ENCODE measurements at places on chromosomes 2 and 18.

DNA sequence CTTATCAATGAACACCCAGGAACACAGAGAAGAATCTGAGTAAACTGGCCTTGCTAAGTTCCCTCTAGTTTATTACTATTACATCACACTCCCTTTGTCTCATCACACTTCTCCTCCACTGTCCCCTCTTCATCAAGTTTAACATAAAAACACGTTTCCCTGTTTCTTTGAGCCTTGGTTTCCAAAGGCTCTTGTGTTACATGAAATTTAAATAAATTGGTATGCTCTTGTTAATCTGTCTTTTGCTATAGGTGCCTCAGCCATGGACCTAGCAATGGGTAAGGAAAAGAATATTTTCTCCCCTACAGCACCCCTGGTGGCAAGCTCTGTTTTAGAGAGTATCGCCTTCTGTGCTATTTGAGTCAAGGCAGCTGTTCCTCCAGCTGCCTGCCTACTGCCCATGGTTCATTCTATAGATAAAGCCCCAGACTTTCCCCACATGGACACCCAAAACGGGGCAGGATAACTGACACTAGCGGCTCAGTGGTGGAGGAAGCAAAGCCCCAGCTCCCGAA, 31.8 kb downstream of the TGIF1 start:
- DNase-seq, result peak; percentile 27

GRCh38 chr2:60377825-60378224, 175.6 kb downstream of the BCL11A start:
- no peak for DNase-seq

DNA sequence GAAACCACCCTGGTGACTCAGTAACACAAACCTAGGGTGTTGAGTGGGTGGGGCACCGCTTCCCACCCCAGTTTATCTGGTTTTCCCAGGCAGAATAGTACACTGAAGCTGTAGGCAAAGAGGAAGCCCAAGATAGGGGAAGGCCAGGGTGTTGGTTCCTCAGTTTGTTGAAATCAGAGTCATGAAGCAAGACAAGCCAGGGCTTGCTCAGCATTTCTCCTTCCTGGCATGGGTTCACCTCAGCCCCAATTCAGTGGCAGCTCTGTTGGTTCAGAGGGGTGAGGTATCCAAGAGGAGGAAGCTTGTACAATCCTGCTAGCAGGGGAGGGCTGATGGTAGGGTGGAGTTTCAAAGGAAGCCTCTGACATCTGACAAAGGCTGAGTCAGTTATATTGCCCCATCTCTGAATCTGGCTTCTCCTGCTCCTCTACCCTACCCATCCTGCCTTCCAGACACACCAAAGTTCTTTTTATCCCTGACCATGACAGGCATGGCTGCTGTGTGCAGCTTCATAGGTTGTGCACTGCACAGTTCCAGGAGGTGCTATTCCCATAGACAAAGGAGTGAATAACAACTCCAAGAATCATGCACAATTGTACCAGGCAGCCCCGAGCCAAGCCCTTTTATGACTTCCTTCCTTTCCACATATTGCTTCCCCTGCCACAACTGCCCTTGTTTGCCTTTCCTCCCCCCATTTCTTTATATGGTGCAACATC, 24.9 kb upstream of the RAB10 start:
- peak; percentile 36 for DNase-seq

DNA sequence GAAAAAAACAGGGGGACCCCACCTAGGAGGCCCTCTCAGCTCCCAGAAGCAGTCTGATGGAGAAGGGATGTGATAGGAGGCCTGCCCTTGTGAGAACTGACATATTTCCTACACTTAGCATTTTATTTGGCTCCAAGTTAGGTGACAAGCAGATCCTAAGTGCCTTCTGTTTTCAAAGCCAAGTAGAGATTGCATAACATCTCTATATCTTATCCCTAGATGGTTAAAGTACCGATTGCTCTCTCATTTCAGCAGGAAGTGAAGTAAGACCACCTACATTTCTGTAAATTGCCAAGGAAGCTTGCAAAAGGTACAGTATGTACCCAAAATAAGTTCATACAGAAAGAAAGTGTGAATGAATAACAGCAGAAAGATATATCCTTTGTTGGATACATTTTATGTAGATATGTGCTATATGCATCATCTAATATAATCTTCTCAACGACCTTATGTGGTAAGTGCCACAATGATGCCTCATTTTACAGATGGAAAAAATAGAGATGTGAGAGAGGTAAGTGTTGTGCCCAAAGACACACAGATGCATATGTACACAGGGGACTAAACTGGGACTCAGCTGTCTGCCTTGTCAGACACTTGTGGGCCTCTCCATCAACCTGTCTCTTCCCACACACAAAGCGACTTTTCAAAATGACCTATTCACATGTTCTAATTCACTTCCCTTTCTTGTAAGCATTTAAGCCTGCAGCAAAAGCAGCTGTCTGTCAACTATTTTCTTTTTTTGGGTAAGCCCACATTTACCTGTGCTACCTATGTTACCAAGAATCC, 38.9 kb downstream of the DHRS9 start:
- no peak for DNase-seq

DNA sequence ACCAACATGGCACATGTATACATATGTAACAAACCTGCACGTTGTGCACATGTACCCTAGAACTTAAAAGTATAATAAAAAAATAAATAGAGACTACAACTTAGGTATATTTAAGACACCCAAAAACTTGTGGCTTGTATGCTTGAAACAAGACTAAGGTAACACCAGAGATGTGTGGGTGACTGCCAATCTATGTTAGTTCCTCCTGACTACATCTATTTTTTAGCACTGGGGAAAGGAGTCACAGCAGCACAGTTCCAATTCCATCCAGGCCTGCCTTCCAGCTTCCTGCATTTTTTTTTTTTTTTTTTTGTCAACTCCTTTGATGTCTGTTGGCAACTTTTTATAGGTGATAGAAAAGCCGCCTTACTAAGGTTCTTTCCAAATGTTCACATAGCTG, 18.2 kb downstream of the C2orf69 start:
- DNase-seq, result no peak

- DNase-seq, result no peak
Observed at GRCh38 chr18:79588636-79589481, 90.7 kb upstream of the CTDP1 start.

DNA sequence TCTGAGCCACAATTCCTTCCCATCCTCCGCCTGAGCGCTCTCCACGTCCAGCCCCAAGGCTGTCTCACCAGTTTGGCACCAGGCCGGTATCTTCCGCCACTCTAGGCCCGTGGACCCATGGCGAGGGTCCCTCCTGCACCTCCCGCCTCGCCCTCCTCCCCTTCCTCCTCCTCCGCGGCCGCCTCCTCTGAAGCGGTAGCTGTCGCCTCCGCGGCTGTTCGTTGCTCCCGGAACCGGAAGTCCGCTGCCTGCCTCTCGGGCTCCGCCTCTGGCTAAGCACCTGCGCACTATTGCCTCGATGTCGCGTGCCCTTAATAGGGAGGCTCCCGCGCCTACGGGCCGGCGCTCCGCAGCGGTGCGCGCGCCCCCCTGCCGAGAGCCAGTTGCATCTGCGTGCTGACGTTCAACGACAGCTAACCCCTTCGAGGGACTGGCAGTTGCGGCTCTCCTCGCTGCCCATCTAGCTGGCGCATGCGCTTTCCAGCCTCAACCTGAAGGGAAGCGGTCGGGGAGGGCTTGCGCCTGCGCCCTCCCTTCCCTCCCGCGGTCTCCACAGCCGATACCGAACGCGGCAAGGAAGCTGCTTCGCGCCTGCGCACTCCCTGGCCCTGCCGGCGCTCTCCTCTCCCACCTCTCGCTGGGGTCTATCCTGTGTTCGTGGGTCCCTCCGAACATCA, at the start of gene MBD1:
Gene MBD1 (minus strand): TSS at position 229 of the 677 bp plus-strand sequence. CDS start 1,531 bp downstream, outside the sequence.
- peak; percentile 98 for DNase-seq

DNA sequence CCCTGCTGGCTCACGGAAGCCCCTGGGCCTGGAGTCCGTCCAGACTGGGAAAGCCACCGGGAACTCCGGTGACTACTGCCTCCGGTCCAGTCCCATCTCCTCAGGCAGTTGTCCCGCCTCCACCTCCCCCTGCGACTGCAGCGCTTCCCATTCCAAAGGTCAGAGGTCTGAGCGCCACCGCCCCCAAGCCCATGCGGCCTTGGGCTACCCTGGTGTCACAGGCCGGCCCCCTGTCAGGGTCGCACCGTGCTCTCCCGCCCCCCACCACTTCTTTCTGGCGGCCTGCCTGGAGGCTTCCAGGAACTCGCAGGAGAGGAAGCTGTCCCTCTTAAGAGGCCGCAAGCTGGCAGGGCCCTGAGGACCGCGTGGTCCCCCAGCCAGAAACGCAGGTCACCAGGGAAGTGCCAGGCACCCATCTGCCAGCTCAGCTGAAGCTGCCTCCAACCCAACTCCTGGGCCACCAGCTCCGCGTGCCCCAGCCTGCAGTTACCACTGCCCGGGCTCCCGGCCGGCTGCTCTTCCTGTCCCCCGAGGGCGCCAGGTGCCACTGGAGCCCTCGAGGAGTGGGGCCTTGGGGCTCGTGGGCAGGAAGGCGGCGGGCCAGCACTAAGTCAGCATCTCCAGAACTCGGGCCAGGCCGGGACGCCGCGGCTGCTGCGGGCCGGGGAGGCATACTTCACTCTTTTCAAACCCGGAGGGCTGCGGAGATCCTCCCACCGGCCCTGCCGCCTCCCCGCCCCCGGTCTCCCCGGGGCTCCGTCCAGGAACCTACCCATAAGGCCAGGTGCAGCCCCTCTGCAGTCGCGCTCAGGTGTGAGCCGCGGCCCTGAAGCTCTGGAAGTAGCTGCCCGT, 83.3 kb upstream of the POMC start:
- DNase-seq, result no peak

GRCh38 chr2:177433402-177433801, 40.8 kb downstream of the AGPS start:
- no peak for DNase-seq

DNA sequence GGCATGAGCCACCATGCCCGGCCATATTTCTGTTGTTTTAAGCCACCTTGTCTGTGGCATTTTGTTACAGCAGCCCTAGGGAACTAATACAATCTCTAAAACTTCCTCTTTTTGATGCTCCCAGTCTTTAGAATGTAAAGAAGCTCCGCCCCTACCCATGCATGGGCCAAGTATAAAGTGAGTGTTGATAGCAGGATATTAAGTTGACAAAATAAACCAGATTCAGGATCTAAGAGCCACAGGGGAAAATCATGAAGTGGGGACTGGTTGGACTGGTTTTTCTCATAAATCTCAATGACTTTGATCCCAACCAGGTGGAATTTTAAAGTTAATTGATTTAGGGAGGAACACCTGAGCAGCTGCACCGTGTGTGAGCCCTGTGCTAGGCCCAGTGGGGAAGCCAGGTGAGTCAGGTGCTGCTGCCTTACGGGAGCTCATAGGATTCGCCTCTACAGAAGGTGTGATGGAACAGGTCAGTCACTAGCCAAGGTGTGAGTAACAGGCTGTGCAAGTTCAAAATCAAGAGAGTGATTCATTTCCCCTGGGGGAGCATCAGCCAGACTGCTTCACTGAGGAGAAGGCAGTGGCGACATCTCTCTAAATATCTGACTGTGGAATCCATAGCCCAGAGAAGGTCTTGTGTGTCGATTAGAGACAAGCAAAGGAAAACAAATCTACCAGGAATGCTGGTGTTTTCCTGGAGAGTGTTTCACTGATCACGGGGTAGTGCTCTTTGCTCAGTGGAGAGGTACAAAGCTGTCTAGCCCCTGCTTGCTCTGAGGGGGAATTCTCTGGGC, 63.0 kb upstream of the MSH2 start:
- no peak for DNase-seq

GRCh38 chr2:200305797-200306195, 697 bp upstream of the SPATS2L start:
- DNase-seq, result no peak

DNA sequence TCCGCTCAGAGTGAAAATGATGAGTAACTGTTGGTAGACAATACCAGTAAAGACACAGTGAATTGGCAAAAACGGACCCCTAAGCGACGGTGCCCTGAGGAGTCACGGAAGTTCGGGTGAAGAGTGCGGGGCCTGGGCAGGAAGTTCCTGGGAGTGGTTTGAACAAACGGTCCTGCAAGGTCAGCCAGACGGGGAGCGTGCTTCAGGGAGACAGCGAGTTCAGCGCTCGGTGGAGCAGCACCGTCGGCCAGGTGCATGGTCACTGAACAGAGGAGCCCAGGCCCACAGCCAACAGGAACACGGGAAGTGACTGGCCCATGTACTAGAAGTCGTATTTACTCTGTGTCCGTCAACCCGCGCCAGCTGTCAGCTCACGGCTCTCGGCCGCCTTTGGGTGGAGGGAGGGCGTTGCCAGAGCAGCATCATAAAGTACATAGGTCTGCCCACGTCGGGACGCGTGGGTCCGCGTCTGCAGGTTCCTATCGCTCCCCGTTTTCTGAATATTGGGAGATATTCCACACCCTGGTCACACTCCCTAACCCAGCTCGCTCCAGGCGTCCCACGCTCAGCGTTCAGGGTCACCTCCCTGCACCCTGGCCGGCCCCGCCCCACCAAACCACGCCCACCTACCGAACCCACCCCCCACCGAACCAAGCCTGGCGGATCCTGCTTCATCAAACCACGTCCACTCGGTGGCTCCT, 75.6 kb upstream of the UXS1 start:
- peak; percentile 11 for DNase-seq

- no peak for DNase-seq
Observed at GRCh38 chr18:55349685-55350084, 238.3 kb downstream of the TCF4 start.

GRCh38 chr2:148955798-148956197, 80.8 kb downstream of the KIF5C start:
- DNase-seq, result no peak

GRCh38 chr2:39181297-39181696, 60.4 kb upstream of the SOS1 start:
- DNase-seq, result no peak

- DNase-seq, result no peak
Observed at GRCh38 chr2:64743739-64744330, 90.1 kb upstream of the SERTAD2 start.

DNA sequence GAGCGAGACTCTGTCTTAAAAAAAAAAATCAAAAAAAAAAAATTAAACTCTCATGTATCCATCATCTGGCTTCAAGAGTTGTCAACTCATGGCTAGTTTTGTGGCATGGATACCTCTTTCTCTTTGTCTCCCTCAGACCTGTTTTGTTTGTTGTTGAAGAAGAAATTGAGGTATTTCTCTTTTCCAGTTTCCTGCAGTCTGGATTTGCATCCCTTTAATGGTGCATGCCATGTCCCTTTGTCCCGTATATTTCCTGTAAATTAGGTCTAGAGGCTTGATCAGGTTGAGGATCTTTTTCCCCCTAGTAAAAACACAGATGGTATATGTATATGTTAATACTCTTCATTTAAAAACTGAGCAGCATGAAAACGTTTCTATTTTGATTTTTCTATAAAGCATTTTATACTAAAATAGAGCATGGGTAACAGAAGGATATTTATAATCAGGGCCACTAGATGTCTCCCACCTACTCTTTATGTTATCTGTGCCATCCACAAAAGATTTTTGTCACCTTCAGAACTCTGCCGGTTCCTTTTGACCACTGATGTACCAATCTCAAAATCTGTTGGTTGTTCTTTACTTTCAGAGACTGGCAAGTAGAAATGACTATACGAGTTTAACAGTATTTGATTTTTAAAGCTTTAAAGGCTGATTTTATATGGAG, 80.1 kb downstream of the GALNT1 start:
- DNase-seq, result no peak

DNA sequence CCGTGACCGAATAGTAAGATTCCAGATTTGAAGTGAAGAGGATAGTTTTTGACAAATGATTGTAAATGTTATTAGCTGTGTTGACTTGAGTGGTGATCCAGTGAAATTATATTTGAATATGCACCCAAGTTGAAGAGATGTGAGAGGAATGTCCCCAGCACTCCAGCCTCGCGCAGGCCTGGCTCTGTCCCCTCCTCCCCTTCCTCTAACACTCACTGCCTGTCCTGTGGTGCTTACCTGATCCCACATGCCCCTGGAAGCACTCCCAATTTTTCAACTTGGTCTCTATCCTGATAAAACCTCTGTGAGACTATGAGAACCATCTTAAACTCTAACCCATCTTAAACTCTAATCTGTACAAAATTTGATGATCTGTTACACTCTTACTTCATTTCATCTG, 154.7 kb upstream of the LRP1B start:
- DNase-seq, result no peak
